Sigmoid colon (tissue), 7 donors: ENCODE measurements at places on chromosomes 3 and 15. TPM values are rescaled to one million over a fixed set of nuclear protein-coding genes. Genes with fewer than 3 reads are reported as not detected.

PDCD10 gene
- polyA plus RNA-seq, result 136 TPM

CLDND1 gene
- polyA plus RNA-seq, result 17.1 TPM

GBE1 gene
- 10.2 TPM for polyA plus RNA-seq

NISCH gene
- polyA plus RNA-seq, result 47.4 TPM

CFAP92 gene
- polyA plus RNA-seq, result not detected

IGF2BP2 gene
- polyA plus RNA-seq, result 20.7 TPM

SAXO2 gene
- polyA plus RNA-seq, result 0.23 TPM

TLR9 gene
- not detected for polyA plus RNA-seq

AHSG gene
- not detected for polyA plus RNA-seq
